ENCODE measurements at places on chromosomes 2 and 18. TPM values are rescaled to one million over a fixed set of nuclear protein-coding genes. Genes with fewer than 3 reads are reported as not detected.
A peak's percentile ranks its signal among the peaks of the same experiment; 100 is the strongest.

DNA sequence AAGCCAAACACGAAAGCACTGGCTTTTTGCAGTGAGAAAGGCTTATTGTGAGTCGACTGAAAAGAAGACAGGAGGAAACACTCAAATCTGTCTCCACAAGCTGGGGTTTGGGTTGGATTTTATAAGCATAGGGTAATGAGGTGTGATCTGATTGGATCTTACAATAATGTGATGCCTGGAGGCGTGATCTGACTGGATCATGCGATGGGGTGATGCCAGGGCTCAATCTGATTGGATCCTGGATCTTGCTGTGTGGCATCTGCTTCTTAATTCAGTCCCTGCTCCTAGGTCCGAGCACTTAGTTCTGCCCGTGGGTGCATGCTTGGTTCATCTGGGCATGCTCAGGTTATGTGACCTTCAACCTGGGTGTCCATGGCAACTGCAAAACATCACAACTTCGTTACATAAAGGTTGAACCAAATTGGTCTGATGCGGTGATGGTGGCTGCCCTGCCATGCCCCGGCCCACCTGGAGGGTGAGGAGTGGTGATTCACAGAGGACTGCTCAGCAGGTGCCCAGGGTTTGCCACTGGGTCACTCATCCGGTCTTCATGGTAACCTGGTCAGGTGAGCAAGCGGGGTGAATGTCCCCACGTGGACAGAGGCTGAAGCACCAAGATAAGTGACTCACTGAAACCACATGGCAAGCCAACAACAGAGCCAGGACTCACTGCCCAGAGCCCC is 111.0 kb downstream of the KCNF1 start:
- DNase-seq, result no peak

DNA sequence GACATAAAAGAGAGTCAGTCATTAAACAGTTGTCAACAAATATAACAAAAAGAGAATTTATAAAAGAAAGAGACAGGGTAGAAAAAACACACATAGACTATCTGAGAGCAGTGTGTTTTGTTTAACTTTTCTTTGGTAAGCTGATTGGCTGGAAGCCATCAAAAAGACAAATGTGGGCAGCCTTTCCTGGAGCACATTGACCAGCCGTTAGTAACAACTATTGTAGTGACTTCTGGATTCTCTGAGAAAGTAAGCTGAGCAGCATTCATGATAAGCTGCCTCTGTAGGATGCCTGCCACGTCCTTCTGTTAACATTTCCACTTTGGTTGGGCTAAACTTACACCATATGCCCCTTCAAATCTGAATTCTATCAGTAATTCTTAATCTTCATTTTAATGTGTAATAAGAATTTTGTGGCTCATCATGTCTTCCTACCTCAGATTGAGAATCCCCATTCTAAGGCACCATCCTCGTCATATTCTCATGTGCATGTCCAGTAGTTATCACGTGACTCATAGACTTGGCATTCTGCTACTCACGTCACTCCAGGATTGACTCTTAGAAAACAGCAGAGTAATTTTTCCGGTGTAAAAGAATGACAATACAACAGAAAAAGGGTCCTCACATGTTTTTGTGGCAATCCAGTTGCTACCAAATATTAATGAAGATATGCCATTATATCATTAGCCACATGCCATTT is 43.4 kb upstream of the DNAJC10 start:
- peak; percentile 91 for DNase-seq

- no peak for DNase-seq
Observed at GRCh38 chr2:178860551-178860950, 53.3 kb upstream of the TTN start.

DNA sequence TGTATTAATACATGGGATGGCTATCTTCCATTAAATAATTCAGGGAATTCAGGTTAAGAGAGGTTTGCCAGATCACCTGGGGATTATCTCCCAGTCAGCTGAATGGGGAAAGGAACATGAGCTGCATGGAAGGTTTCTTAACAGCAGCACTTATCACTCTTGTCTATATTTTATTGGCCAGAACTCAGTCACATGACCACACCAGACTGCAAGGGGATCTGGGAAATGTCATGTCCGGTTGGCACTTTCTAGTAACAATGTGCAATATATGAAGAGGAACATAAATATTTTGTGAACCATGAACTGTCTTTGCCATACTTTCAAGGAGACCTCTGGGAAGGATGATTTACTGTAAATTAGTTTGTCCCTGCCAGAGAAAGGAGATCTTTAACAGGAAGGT is 599.1 kb downstream of the SLC4A3 start:
- DNase-seq, result no peak

- no peak for DNase-seq
Observed at GRCh38 chr2:162509288-162509968, 165.5 kb downstream of the GCA start.

- peak; percentile 89 for DNase-seq
Observed at GRCh38 chr2:224816816-224817215, 100.7 kb upstream of the CCDC195 start.

DNA sequence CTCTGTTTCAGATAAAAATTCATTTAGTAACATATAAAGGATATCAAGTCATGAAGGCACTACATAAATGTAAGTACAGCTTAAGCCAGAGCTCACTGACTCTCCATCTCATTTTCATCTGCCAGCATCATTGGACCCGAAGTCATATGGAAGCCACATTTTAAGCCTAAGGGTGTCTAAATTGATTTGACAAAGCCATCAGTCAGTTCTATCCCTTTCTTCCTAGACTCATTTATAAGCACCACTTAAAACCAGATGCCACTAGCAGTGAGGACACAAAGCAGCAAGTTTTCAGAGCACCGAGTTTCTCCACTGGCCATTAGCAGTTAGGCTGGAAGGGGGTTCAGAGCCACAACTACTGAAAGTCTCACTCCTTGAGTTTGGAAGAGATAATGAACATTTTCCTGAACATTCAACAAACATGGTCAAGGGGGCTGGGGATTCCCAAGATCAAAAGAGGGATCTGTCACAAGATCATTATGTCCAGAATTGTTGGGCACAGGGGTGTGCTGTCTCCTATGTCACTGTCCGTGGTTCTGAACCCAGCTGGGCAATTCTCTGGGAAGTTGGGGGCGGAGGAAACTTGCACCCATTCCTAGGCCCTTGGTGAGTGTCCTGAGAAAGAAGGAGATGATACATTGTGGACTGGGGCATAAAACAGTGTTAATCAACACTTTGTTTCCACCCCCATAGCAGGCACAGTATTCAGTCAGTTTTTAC is 158.5 kb upstream of the LMAN1 start:
- DNase-seq, result peak; percentile 33

- no peak for DNase-seq
Observed at GRCh38 chr2:182300608-182301007, 126.2 kb downstream of the PDE1A start.

Gene POTEJ
- not detected for total RNA-seq

Gene CCBE1
- 93.9 TPM for total RNA-seq

Gene CXCR4
- not detected for total RNA-seq

Gene IFIH1
- total RNA-seq, result 1.4 TPM

Data from IMR-90 (cell line).